ENCODE measurements at places on chromosomes 12 and 14.

DNA sequence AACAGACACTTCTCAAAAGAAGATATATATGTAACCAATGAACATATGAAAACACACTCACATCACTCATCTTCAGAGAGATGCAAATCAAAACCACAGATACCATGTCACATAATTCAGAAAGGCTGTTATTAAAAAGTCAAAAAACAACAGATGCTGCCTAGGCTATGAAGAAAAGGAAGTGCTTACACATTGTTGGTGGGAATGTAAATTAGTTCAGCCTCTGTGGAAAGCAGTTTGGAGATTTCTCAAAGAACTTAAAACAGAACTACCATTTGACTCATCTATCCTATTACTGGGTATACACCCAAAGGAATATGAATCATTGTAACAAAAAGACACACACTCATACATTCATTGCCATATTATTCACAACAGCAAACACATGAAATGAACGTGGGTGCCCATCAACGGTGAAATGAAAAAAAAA is 35.1 kb downstream of the EIF2S3B start:
- DNase-seq = no peak

GRCh38 chr14:76329154-76329928 is 46.6 kb upstream of the ESRRB start:
- DNase-seq = no peak

GRCh38 chr12:13103391-13104033 is at the start of gene GSG1:
Gene GSG1 (minus strand): TSS chr12:13103667. CDS start chr12:13103512, 155 bp downstream.
- DNase-seq = no peak

- no peak for DNase-seq
These were observed 53.1 kb downstream of the PDE3A start for GRCh38 chr12:20421421-20421820.

GRCh38 chr14:76203086-76204001 is 51.6 kb downstream of the GPATCH2L start:
- no peak for DNase-seq

DNA sequence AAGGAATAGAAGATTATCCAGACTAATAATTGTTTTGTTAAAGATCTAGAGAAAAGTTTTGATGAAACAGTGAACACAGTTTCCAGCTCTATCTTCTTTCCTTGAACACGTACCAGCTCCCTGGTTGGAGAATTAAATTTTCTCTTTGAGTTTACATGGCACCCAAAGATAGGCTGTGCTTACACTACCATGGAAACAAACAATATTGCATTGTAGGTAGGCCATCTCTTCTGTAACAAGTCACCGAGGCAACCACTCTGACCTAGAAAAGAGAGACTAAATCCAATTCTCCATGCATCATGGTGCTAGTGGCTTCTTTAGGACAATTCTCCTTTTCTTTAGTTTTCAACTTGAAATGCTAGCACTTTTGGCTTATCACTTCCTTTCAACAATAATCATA is 9.9 kb downstream of the BMAL2 start:
- DNase-seq = no peak

DNA sequence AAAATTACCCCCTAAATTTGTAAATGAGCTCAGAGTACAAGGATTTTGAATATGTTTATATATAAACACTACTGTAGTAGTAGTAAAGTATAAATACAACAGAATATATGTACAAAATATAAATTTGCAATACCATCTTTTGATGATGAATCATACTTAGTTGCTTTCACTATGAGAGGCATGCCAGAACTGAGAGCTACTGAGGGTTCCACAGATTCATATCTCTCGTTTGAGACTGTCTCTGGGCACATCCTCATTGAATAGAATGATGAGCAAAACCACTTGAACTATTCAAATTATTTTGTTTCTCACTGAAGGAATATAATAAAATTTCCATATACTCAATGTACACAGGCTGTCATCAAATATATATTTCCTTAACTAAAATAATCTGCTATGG is 417.6 kb downstream of the NAV3 start:
- DNase-seq = no peak

GRCh38 chr12:76303989-76304460 is 44.2 kb downstream of the BBS10 start:
- DNase-seq = no peak

GRCh38 chr12:3992945-3993344 is 119.7 kb upstream of the PARP11 start:
- no peak for DNase-seq

GRCh38 chr14:51855234-51855633 is 5.2 kb upstream of the GNG2 start:
- no peak for DNase-seq

DNA sequence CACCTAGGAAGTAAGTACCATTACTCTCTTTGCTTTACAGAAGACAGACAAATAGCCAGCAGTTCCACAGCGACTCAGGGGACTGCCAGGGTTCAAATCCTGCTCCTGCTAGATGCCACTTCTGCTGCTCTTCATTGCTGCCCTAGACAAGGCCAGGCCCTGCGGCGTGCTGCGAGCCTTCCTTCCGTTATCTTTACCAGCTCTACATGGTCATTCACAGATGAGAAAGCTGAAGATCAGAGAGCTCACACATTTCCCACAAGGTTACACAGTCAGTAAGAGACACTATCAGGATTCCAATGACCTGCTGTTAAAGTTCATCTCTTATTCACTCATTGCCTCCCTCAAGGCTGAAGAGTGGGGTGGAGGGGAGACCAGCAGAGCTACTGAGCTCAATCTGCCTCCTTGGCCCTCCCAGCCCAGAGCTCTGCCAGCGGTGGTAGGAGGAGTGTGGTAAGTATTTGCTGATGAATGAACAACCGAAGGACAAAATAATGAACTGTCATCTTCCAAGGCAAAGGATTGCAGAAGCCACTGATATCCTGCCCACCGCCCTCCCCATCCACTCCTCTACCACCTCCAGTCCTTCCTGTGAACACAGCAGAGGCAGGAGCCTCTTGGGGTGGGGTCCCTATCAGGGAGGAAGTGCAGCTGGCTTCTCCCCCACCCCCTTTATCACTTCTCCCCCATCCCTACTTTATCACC is 14.6 kb upstream of the HDAC7 start:
- no peak for DNase-seq

DNA sequence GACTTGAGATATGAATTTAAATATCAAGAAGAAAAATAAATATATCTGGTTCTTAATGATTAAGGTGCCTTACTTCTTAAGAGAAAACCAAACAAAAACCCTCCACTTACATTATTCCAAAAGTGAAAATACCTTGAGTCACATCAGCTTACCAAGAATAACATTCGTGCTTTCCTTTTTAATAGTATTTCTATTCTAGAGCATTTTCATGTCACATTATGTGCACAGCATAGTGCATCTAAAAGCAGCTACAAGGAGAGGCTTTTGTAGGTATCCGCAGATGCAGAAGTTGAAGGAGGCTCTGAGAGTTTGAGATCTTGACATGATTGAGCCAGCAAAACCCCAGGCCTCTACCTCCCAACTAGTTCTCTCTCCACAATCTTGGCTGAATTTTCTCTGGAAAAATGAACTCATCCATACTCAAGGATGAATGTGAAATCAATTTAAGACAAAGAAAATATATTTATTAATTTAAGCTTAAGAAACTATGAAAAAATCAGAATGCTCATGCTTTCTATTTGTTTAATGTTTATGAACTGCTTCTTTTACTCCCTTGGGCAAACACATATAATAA is 275.0 kb downstream of the AKAP6 start:
- no peak for DNase-seq

DNA sequence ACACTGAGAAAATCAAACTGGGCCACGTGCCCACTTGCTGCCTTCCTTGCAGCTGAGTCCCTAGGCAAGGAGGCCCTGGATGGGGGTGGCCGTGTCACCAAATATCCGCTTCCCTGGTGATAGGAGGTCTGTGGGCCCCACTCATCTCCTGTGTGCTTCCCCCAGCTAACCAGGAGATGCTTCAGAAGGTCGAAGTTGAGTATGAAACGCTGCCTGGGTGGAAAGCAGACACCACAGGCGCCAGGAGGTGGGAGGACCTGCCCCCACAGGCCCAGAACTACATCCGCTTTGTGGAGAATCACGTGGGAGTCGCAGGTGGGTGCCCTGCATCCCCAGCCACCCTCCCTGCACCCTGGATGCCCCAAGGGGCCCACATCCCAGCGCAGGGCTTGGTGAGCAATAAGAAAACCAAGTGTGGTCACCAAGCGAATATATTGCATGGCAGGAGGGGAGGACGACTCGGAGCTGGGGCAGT is 6.8 kb upstream of the SIVA1 start:
- DNase-seq = no peak

DNA sequence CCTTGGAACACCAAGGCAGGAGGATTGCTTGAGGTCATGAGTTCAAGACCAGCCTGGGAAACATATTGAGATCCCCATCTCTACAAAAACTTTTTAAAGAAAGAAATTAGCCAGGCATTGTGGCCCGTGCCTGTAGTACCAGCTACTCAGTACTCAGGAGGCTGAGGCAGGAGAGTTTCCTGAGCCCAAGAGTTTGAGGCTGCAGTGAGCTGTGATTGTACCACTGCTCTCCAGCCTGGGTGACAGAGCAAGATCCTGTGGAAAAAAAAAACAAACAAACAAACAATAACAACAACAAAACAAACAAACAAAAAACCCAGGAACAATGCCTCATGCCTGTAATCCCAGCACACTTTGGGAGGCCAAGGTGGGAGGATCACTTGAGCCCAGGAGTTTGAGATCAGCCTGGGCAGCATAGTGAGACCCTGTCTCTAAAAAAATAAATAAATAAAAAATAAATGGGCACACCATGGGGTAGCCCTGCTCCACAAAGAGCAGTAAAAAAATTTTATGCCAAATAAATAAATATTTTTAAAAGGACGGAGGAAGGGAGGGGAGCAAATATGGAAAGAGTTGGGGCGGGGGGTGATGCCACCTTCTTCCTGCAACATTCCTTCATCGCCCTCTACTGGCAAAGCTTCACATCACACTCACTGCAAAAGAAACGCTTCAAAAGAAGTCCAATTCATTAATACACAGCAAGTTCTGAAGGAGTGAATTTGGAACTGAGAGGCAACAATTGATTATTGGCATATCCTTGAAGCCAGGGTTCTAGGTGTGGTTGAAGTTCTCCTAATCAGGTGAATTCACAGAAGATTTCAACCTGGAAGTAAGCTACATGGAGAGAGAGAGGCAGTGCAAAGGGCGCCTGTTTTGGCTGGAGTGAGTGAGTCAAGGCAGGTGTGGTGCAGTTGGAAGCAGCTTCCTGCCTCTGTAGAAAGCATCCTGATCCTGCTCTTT is 8.8 kb upstream of the GNPTAB start:
- DNase-seq = peak; percentile 49

DNA sequence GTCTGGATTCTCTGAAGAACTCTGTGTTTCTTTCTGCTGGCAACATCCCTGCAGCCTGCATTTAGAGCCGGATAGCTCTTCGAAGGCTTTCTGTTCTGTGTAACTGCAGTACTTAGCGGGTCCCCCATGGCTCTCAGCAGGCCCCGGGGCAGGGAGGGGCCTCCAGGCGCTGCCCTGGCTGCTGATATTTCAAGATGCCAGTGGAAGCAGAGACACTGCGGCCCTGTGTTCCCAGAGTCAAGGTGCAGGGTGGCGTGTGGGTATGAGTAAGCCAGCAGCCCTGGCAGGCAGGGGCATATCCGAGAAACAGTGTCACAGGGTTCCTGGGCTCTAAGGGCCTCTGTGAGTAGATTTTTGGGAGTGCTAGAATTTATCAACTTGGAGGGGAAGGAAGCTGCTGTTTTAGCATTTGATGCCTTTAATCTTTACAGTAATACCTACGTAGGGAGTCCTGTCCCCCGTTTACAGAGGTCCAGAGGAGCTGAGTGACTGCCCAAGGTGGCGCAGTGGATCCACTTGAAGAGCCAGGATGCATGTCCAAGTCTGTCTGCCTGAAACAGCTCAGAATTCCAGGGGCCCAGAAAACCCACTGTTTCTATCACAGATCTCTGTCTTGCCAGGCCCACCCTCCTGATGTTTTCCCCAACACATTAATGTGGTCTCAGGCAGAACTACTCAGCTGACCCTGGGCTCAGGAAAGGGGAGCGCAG is 16.2 kb downstream of the ESRRB start:
- DNase-seq = no peak

DNA sequence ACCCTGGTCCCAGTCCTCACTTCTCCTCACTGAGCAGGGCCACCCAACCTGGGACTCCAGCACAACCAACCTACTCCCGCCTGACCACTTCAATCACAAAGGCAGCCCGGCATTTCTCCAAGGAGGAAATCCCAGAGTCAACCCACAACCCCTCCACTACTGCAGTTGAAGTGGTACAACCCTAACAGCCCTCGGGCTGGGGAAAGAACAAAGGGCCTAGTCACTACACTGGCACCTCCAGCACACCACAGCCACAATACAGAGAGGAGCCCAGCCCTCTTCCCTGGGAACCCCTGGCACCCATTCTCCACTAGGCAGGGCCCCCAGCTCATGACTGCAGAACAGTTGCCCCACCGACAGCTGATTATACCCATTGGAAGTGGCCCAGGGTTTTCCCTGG is 13.7 kb upstream of the OR5AU1 start:
- DNase-seq = no peak

GRCh38 chr14:65344011-65344410 is 68.5 kb upstream of the FUT8 start:
- no peak for DNase-seq

DNA sequence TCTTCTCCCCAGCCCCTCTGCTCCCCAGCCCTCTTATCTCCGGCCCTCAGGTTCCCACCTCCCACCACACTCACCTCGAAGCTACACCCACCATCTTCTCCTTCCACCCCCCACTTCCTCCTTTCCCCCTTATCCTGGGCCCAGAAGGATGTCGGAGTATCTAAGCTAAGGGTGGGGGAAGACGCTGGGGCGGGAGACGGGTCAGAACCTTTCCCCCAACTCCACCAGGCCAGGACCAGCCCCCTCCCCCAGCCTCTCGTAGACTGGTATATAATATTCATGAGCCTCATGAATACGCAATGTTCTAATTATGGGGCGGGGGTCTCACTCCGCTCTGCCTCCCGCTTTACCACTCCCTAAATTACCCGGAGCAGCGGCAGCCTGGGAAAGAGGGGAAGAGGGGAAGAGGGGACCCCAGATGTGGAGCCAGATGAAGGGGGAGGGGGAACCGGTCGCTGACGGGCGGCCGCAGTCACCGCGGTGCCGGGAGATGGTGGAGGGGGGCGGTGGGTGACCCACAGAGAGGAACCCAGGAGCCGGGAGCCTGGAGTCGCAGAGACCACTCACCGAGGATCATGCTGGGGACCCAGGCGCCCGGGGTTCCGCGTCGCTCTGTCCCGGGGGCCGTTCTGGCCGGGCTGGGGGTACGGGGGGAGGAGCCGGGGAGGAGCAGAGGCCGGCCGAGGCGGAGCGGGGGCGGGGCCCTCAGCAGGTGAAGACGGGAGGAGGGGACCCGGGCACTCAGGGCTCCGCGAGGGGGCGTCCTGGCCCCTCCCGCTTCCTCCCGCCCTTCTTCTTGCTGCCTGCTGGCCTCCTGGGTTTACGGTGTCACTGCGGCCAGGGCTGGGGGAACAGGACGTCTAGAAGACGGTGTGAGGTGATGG is 6.4 kb upstream of the ZNF385A start:
- DNase-seq = peak; percentile 23
